B cell (primary cell): ENCODE measurements at places on chromosomes 5 and 9.

GRCh38 chr5:74017786-74018211 lies 391.8 kb downstream of the ARHGEF28 start:
- no peak for DNase-seq

DNA sequence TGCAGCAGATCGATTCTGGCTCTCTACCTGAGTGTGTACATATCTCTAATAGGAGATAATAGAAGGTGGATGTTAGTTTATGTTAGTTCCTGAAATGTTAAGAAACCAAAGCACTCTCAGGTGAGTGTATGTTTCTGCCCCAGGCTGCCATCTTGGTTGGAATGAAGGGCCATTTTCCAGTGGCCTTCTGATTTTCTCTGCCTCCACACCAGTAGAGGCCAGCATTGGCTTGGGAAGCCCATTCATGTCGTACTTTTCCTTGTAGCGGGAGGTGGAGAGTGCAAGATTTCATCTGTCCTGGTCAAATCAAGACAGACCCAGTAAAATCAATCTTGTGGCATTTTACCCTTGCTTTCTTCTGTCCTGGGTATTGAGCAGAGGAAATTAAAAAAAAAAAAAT lies 91.0 kb downstream of the GAS1 start:
- no peak for DNase-seq

DNA sequence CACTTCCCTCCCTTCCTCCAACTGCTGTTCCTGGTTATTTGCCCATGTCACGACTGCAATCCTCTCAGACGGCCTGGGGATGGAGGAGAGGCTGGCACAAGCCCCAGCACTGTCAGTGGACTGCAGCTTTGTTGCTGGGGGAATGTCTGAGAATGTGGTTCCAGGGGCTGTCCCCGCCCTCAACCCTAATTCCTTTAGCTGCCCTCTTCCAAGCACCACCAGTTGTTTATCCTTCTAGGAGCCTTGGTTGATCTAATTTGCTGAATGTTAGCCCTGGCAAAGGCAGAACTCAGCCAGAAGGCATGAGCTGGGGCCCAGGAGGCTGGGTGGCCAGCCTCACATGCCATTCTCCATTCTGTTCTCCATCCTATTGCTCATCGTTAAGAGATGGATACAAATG lies 51.6 kb downstream of the ADAM19 start:
- no peak for DNase-seq

GRCh38 chr5:135839566-135839965 lies 5.1 kb downstream of the SLC25A48 start:
- no peak for DNase-seq

GRCh38 chr5:172919525-172920446 lies 39.4 kb upstream of the RPL26L1 start:
- DNase-seq: no peak
